Activated T-cell treated with anti-CD3 and anti-CD28 coated beads for 1 hour (primary cell): ENCODE measurements at places on chromosomes 1 and 21.

DNA sequence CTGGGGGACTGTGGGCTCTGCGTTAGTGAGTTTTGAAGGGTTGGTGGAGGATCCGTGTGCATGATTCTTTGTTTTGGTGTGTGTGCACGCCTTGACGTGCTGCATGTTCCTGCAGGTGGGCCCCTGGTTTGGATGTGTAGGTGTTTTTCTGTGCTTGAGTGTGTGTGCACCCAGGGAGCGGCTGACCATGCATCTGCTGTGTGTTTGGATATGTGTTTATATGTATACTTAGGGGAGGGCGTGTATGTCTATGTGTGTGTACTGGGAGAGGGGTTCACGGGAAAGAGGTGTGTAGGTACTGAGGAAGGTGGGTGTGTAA, 1.1 kb downstream of the VANGL2 start:
- DNase-seq, result no peak

- DNase-seq, result no peak
Observed at GRCh38 chr1:25204797-25205480, 27.4 kb downstream of the SYF2 start.

DNA sequence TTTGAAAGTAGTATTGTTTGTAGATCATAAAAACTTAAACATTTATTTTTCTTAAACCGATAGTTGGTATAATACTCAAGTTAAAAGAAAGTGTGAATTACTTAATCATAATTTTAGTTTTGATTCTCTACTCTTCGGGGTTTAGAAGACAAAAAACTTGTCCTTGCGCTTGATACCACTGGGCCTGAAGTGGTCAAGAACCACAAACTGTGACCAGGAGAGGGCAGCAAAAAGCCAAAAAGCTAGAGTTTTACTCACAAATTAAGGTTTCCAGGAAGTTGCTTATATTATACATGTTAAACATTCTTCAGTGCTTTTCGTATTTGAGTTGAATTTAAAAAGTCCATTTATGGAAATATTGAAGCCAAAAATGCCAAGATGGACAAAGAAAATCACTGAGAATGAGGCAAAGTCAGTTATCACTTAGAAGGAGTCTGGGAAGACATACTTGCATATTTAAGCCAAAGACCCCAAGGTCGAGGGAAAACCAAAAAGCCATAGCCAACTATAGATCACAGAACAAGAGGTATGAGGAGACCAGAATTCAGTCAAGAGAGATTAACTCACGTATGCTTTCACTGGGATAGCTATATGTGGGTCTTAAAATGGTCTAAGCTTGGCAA, 34.2 kb downstream of the EFCAB7 start:
- DNase-seq, result no peak

- DNase-seq, result no peak
Observed at GRCh38 chr1:65026235-65026634, 59.9 kb upstream of the JAK1 start.

DNA sequence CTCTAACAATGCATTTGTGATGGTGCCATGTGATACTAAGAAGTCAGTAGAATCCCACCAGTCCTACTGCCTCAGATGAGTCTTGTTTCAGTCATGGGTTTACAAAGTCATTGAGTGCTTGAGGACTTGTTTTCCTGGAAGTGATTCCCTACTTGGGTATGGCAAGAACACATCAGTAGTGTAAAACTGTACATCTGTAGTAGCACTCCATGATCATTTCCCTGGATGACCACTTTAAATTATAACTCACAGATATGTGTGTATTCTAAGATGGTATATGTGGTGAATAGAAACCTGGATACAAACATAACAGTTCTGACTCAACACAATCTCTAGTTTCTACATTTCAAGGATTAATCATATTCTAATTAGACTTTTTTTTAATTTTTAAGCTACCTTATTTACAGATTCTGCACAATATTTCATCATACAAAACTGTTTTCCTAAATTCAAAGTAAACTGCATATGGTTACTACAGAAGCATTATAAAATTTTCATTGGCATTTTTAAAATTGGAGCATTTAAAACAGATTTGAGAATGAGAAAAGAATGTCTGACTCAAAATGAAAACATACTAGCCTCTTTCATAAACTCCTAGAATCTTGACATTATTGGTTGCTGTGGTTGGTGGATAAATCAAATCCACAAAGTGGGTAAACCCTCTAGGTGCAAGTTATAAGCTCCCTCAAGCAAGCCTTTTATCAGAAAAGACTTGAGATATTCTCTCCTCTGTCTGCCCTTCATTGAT, 6.8 kb upstream of the PSMG1 start:
- no peak for DNase-seq

GRCh38 chr1:247487057-247487456, 29.2 kb upstream of the OR2B11 start:
- peak; percentile 5 for DNase-seq

DNA sequence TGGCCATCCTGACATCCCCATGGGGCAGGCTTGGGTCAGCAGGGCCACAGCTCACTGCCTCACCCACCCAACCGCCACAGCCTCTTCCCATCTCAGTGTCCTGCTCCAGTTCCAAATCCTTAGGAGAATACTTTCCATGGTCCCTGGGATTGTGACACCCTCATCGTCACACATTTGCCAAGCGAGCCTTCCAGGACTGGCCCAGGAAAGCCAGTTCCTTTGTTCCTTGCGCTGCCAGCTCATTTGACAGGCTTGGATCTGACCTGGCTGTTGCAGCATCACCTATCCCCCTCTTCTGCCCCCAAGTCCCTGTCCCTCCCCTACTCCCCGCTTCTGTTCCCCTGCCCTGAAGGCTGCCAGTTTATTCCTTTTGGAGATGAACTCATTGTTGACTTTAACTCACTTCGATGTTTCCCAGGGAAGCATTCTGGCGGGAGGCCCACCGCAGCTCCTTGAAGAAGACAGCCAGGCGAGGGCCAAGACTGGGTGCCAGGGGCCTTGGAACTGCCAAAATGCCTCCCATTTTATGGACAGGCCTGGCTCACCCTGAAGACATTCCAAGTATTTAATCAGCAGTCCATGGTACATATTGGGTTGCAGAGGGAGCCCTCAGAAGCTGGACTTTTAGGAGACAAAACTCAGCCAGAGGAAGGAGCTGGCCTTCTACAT, 10.2 kb upstream of the GNL2 start:
- DNase-seq, result no peak

- no peak for DNase-seq
Observed at GRCh38 chr1:221521686-221522085, 220.2 kb downstream of the DUSP10 start.

GRCh38 chr1:245054105-245054504, 100.7 kb upstream of the KIF26B start:
- no peak for DNase-seq

DNA sequence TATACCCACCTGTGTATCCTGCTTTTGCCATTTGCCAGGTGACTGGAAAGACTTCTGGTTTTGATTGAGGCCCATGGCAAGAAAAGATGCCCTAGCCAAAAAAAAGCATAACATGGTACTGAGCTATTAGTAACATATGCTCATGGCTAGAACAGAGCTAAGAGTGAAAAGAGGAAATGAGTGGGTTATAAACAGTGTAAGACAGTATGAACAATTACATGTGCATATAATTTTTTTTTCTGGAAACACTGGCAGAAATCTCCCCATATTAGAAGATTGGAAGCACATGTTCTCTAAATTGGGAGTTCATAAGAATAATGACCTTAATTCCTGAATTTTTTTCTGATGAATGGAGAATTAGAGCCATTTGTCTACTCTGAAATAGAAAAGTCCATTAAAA, 41.2 kb upstream of the PDC start:
- no peak for DNase-seq

GRCh38 chr21:44371596-44371995, 18.2 kb downstream of the TRPM2 start:
- no peak for DNase-seq

DNA sequence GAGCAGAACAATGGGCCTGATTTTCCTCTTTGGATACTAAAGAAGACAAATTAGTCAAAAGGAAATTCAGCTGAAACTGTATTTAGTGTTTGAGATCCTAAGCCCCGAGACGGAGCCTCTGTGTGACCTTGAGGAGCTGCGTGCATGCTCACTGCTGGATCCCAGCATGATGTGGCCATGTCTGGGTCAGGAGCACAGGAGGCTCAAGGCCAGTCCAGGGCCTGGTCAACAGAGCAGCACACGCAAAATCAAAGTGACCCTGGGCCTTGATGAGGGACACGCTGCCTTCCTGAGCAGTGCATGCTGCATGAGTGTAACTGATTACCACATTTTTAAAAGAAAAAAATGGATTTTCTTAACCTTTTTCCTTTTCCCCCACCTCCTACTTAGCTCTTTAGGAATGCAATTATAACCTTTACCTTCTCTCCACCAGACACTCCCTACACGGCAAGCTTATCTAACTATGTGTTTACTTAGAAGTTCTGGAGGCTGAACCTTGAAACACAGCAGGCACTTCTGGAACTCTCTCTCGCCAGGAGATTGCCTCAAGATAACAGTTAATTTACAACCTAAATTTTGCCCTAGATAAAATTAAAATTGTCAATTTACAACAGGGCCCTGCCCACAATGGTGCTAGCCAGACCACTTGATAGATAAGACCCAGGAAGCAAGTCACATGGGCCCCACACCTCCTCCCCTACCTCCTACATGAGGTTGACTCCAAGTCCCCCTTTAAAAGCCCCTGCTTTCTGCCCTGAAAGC, 144.6 kb downstream of the LRIG2 start:
- DNase-seq, result no peak

- DNase-seq, result no peak
Observed at GRCh38 chr1:174008269-174008668, 13.9 kb downstream of the RC3H1 start.

- no peak for DNase-seq
Observed at GRCh38 chr1:97853221-97853620, 67.6 kb downstream of the DPYD start.
